ENCODE measurements at places on chromosomes 1 and 21. TPM values are rescaled to one million over a fixed set of nuclear protein-coding genes. Genes with fewer than 3 reads are reported as not detected.

The OR10J1 gene
- total RNA-seq = not detected

The KRTAP13-2 gene
- total RNA-seq = not detected

The CCDC27 gene
- total RNA-seq = not detected

The FMO1 gene
- not detected for total RNA-seq

The CYP4Z1 gene
- total RNA-seq = not detected

The INSRR gene
- not detected for total RNA-seq

The TGFB2 gene
- 2.5 TPM for total RNA-seq

The NPPB gene
- total RNA-seq = not detected

The ERG gene
- total RNA-seq = 65.4 TPM

The GALE gene
- total RNA-seq = 111 TPM

The HRNR gene
- not detected for total RNA-seq

The CDC20 gene
- total RNA-seq = 174 TPM

The DEPDC1 gene
- 24.8 TPM for total RNA-seq

The ITLN2 gene
- total RNA-seq = not detected

The KCNT2 gene
- total RNA-seq = 0.13 TPM

The KRTAP11-1 gene
- total RNA-seq = not detected

The IFNAR1 gene
- total RNA-seq = 20.7 TPM

The RGS18 gene
- total RNA-seq = not detected

The KCNE2 gene
- total RNA-seq = not detected

The FMO5 gene
- total RNA-seq = 1.3 TPM

The OR10K2 gene
- total RNA-seq = not detected

The TCHH gene
- total RNA-seq = not detected

The LAMB3 gene
- 33.9 TPM for total RNA-seq

The WNT4 gene
- not detected for total RNA-seq

The SPRR2F gene
- not detected for total RNA-seq

The SLC41A1 gene
- 10.5 TPM for total RNA-seq

The OR2AK2 gene
- total RNA-seq = not detected

The SYCP1 gene
- total RNA-seq = not detected

The SLFNL1 gene
- total RNA-seq = 0.07 TPM

The TRAPPC3 gene
- total RNA-seq = 124 TPM

The NMNAT2 gene
- 1.3 TPM for total RNA-seq

The MAP3K6 gene
- 16.9 TPM for total RNA-seq

The FAM167B gene
- 20.3 TPM for total RNA-seq

The HTR6 gene
- total RNA-seq = not detected

The GPR3 gene
- 2.1 TPM for total RNA-seq

The LORICRIN gene
- total RNA-seq = not detected

The CLDN14 gene
- total RNA-seq = 2.7 TPM

The PODN gene
- total RNA-seq = not detected

The GPR52 gene
- total RNA-seq = not detected

All from mammary microvascular endothelial cell (primary cell).